ENCODE measurements at places on chromosomes 2 and 18. TPM values are rescaled to one million over a fixed set of nuclear protein-coding genes. Genes with fewer than 3 reads are reported as not detected.
A peak's percentile ranks its signal among the peaks of the same experiment; 100 is the strongest.

DNA sequence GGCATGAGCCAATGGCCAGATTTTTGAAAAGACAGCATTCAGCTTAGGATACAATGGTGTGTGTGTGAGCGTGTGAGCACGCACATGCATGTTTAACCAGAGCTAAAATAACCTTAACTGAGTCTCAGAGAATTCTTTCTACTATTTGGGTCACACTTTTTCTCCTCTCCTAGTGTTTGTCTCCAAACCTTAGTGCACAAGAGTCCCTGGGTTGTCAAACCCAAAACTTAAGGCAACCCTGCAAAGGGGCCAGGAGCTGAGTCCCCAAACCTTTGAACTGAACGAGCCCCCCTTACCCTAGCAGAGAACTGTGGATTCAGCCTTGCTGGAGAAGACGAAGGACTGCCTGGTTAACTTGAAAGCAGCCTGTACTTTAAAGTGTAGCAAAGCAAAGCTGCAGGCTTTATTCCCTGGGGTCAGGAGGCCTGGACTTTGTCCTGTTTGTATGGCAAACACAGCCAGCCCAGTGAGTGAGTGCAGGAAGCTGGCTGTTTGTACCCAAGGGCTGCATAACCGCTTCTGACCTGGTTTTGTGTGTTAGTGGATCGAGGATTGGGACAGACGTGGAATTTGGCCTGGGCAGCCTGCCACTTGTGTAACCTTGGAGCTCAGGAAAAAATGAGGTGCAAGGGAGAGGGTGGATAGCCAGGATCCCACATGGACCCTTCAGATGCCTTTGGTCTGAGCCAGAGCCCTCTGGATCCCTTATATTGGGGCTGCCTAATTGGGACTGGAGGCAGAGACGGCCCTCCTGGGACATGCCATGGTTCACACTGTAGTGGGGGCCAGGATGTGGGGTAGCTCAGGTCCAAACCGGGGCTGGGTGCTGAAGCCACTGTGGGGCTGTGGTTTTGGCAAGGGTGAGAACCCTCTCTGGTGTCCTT is 6.4 kb upstream of the PSMD1 start:
- DNase-seq, result peak; percentile 60

GRCh38 chr2:66522611-66523376 is 87.9 kb downstream of the MEIS1 start:
- no peak for DNase-seq

- DNase-seq, result no peak
Observed at GRCh38 chr18:55494899-55495298, 93.1 kb downstream of the TCF4 start.

DNA sequence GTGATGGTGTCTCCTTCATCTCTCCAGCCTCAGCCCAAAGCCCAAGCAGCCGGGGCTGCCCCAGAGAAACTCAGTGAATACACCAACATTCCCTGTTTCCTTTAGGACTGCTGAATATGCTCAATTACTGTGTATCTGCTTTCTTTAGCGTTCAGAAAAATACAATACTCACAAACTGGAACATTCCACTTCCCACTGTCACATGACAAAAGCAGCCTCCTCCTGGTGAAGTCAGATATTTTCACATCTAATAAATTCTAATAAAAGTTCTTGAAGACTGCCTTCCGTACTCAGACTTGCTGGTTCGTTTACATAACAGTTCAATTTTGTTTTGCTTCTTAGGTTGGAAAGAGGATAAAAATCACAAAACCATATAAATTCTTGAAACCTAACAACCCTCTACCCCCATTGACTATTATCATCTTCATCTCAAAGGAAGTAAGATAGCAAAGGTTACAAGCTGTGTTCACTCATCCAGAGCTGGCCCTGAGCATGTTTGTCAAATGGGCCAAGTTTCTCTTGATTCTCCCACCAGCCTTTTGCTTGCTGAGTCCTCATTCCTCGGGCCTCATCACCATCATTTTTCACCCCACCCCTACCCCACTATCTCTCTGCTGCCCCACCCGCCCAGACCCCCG is 190.8 kb upstream of the HNRNPA3 start:
- no peak for DNase-seq

GRCh38 chr2:128594953-128595677 is 276.4 kb upstream of the HS6ST1 start:
- no peak for DNase-seq

NGEF gene
- total RNA-seq, result 13.5 TPM

ALLC gene
- total RNA-seq, result not detected

HES6 gene
- 113 TPM for total RNA-seq

RETSAT gene
- 23.5 TPM for total RNA-seq

TMEM37 gene
- 2.1 TPM for total RNA-seq

IRS1 gene
- total RNA-seq, result 54.0 TPM
